ENCODE measurements at places on chromosomes 13 and 19.

- DNase-seq, result no peak
These were observed 42.6 kb downstream of the KLF2 start for GRCh38 chr19:16367261-16367683.

DNA sequence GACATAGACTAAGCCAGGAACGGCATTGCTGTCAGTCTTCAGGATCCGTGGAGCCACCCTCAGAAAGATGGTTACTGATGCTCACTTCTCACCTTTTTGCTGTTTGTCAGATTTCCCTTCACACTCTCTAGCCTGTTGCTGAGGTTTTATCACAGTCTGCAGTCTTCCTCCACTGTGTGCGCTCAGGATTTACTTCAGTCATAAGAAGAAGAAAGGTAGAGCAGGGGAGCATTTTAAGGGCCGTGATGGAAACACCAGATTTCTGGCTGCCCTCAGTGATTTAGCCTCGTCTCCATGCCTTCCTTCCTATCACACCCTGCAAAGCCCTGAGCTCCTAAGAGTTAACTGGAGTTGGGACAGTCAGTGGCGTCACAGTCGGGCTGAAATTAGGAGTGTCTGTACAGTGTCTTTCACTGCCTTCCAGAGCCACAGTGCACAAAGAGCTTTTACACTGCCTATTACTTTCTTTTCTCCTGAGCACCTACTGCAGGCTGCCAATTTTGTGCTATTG, 60.0 kb upstream of the GPR183 start:
- DNase-seq, result no peak

DNA sequence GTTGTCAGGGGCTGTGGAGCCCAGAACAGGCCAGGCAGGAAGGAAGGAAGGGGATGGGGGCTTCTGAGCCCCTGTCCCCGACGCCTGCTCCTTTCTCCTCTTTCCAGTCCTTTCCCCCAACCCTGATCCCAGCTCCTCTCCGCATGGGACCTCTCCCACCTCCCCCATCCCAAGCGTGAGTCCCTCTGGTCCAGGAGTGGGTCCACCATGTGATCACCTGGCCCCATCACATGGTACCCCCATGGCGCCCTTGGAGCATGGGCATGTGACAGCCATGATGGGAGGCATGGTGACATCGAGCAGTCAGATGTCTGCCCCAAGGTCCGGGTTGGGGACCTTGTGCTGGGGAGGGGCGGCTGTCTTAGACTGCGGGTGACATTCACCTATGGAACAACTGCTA, 9.2 kb downstream of the RYR1 start:
- no peak for DNase-seq

GRCh38 chr19:17553256-17553655, 2.2 kb upstream of the COLGALT1 start:
- peak; percentile 62 for DNase-seq

GRCh38 chr13:71394176-71394575, 472.8 kb downstream of the DACH1 start:
- no peak for DNase-seq

GRCh38 chr19:18468517-18468916, 30.6 kb upstream of the ISYNA1 start:
- DNase-seq, result no peak

DNA sequence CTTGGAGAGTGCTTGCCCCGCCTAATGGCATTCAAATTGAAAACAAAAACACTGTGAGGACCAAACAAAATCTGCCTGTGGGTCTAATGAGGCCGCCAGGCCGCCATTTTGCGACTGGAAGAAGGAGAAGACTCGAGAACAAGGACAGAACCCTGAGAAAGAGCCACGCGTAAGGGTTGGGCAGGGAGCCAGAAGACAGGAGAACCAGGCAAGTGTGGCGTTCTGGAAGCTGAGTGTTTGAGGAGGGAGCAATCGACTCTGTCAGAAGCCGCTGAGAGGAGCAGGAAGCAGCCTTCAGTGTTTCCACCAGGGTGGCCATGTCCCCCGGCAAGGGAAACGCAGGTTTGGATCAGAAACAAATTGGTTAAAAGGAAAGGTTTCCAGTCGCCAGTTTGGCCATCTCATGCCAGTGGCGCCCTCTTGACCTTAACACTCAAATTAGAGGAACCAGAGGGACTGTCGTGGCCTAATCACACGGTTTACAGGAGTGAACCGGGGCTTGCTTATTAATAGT, 10.2 kb upstream of the PTOV1 start:
- DNase-seq, result no peak

GRCh38 chr13:51849145-51850101, 4.4 kb upstream of the TMEM272 start:
- no peak for DNase-seq

GRCh38 chr13:92136449-92137155, 738.2 kb downstream of the GPC5 start:
- DNase-seq, result no peak

- no peak for DNase-seq
These were observed 4.9 kb downstream of the ZNF266 start for GRCh38 chr19:9430444-9430843.

DNA sequence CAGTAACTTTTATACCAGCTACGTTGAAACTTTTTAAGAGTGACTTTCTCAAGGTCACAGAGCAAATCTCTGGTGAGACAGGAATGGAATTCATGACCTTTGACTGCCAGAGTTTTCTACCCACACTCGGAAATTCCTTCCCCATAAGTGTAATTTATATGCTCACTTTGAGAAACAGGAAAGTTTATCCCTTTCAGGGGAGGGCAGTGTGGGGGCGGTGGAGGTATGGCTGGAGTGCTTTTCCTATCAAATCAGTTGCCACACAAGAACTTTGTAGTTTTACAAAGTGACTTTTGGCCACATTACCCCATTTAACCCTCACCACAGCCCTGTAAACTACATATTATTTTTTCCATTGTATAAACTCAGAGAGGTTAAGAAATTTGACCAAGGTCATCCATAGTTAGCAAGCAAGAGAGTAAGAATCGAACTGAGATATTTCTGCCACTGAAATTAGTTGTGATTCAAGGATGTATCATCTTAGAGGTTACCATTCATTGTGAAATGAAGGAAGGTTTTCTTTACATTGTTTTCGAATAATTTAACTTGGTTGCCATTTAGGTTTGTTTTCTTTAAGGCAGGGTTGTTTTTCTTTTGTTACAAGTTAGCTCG, 5.9 kb downstream of the KLF12 start:
- no peak for DNase-seq

- no peak for DNase-seq
These were observed 6.5 kb downstream of the RAB11B start for GRCh38 chr19:8396563-8397203.

DNA sequence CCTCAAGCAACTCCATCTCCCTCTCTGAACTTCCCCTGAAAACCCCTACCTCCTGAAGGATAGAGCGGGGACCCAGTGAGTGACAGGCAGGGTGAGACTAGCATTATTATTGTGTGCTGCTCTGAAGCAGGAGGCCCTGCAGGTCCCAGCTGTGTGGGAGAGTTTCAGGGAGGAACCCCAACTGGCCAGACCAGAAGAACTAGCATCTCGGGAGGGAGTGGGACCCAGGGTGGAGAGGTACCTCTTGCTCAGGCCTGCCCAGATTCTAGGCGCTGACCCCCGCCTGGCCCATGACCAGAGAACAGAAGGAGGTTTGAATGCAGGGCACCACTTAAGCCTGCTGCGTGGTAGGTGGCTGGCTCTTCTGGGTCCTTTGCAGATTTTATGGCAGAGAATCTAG, 5.7 kb upstream of the LYPD3 start:
- DNase-seq, result no peak

- DNase-seq, result no peak
These were observed 4.5 kb downstream of the CCNA1 start for GRCh38 chr13:36436811-36437210.

GRCh38 chr13:111282997-111283396, 37.4 kb upstream of the TEX29 start:
- no peak for DNase-seq

GRCh38 chr13:39877134-39877533, 221.7 kb downstream of the COG6 start:
- DNase-seq, result no peak

DNA sequence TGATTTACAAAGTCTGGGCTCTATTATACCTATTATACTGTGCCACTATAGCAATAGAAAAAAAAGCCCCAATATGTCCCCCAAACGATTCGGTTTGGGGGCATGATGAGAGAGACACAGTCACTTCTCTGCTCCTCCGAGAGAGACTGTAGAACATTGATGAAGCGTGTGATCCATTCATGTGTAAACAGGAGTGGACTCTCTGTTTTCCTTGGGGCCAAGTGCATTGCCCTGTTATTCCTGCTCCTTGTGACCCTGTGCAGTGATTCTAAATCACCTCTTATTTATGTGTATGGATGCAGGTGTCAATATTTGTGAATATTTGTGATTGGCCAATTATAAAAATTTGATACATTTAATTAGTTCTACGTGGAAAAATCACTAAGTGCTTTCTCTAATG, 17.0 kb downstream of the F10 start:
- DNase-seq, result no peak

DNA sequence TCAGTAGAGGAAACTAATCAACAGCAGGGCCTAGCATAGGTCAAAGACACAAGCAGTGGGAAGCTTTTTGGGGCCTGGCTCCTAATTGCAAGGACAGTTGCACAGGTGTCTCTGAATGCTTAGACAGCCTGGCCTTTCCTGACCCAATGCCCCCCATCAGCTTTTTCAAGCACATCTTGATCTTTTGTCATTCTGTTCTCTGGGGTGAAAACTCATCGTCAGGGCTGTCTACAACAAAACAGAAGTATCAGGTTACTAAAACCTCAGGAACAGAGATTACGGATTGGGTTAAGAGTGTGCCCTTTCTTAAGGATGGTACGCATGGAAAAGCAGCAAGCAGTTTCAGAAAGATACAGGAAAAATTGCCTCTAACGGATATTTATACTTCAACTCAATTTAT, 8.3 kb upstream of the ZNF254 start:
- DNase-seq, result no peak

DNA sequence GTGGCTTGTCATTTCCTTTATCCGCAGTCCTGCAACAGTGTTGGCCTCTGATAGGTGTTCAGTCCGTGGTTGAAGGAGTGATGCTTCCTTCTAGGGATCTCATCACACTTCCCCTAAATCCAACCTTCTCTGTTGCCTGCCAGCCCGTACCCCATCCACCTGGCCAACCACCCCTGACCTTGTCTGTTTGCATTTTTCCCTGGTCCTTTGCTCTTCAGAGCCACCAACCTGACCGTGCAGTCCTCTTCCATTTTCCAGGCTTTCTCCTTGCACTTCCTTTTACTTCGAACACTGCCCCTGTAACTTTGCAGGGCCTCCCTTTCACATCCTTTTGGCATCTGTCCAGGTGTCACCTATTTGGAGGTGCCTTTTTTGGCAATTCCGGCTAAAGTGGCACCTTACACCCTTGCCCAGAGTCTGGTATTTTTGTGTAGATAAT, 696 bp downstream of the ZNF460 start:
- no peak for DNase-seq

DNA sequence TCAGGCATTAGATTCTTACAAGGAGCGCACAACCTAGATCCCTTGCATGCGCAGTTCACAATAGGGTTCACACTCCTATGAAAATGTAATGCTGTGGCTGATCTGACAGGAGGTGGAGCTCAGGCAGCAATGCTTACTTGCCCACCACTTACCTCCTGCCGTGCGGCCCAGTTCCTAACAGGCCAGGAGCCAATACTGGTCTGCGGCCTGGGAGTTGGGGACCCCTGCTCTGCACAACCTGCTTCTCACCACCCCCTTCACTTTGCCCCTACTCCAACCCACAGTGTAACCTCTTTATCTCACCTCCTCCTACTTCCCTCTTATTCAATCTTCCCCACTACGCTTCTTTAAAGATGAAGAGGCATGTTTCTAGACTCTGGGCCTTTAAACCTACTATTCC, 240.2 kb downstream of the RGCC start:
- DNase-seq, result no peak

GRCh38 chr13:89212186-89212585, 1541.0 kb downstream of the SLITRK5 start:
- no peak for DNase-seq

DNA sequence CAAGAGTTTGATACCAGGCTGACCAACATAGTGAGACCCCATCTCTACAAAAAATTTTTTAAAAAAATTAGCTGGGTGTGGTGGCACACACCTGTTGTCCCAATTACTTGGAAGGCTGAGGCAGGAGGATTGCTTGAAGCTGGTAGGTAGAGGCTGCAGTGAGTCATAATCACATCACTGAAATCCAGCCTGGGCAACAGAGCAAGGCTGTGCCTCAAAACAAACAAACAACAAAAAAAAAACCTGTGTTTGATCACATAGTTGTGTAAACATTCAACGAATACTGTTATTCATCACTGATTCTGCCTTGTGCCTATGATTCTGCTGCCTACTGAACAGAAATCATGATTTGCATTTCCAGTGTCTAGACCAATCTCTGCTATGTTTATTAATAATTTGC, 134.0 kb downstream of the TBC1D4 start:
- no peak for DNase-seq

DNA sequence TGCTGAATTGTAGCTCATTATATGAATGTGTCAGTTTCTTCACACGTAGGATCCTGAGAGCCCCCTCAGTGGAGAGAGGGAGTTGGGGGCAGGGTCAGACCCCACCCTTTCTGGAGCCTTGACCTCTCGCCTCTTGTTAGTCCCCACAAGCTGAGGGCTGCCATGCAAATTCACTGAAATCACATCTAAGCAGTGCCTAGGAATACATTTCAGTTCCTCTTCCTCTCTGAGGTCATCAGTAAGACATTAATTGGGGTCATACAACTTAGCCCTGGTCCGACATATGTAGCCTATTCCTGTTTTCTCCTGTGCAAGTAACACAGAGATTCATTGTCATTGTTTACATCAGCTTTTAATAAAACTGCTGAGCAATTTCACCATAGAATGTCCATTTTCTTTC, 30.0 kb downstream of the MYO9B start:
- DNase-seq, result no peak

GRCh38 chr13:71516521-71516920, 350.5 kb downstream of the DACH1 start:
- DNase-seq, result no peak

GRCh38 chr13:53060840-53061490, 32.4 kb downstream of the OLFM4 start:
- DNase-seq, result no peak

DNA sequence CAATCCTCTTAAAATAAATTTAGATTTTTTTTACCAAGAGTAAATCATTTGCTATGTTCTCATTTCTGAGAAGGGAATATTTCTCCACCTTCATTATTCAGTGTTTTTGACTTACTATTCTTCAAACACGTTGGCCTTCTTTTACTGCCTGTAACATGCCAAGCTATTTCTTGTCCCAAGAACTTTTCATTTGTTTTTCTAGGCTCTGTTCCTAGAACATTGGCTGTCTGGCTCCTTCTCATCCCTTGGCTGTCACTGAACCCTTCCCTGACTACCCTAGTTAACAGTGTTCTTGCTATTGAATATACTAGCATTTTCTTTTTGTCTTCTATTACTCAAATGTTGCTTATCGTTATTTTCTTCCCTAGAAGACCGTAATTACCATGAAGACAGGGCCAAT, 248.1 kb downstream of the ITGBL1 start:
- no peak for DNase-seq

- peak; percentile 22 for DNase-seq
These were observed 1315.4 kb downstream of the PCDH9 start for GRCh38 chr13:65914716-65915115.

Data from HS-5 (cell line).